Activated B cell treated with CpG ODN at 0.5 μM for 24 hours (primary cell): ENCODE measurements at places on chromosomes 7 and 10.
A peak's percentile ranks its signal among the peaks of the same experiment; 100 is the strongest.

DNA sequence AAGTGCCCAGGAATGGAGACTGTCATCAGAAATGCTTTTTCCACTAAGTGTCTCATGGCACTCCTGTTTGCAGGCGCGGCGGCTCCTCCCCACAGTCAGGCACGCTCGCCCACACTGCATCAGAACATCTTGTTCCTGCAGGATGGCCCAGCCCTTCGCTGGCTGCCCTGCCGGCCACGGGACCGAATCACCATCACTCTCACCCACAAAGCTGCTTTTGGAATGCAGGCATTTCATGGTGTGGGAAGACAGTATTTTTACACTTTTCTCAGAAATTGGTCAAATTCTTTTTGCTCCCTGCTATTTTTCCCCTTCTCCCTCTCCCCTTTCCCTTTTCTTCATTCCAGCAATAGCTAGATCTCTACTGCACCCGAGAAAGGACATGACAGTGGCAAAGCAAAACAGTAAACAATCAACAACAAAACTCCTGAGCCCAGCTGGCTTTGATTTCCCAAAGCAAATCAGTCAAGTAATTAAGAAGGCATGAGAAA, 176.1 kb upstream of the TNS3 start:
- no peak for DNase-seq

- DNase-seq, result no peak
These were observed 101.2 kb downstream of the CRPPA start for GRCh38 chr7:16320099-16320660.

- no peak for DNase-seq
These were observed 108.4 kb downstream of the HIPK2 start for GRCh38 chr7:139669106-139670061.

DNA sequence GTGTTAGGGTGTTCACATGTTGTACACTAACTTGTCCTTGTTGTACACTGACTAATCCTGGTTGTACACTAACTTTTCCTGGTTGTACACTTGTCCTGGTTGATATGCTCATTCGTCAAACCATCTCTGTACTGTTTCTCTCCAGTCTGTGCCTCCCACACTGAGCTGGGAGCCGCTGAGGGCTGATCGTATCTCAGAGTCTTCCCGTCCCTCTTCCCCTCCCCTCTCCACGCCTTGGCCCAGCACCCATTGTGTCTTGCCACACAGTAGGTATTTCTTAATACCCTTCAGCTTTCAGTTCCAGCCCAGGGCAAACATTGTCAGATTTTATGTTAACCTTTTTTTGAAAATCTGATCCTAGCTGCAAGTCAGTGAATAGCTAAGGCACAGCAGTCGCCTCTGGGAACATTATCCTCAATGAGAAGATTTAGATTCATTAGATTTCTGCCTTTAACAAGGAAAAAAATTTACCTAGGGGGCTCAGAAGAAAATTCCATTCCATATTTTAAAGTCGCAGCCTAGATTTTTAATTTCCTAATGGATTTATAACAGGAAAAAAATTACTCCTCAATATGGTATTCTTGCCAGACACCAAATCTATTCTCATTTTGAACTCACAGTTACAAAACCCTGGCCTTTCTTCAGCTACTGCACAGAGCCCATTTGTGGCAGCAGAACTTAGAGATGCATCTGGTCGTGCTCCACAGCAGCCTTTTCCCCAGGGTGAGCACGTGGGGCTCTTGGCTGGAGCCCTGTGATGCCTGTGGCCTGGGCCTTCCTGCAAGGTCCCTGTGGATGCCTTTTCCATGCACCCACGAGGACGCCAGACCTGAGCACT, 33.0 kb upstream of the CHST15 start:
- no peak for DNase-seq

GRCh38 chr10:68171539-68172080, 60.3 kb downstream of the ATOH7 start:
- DNase-seq, result no peak

DNA sequence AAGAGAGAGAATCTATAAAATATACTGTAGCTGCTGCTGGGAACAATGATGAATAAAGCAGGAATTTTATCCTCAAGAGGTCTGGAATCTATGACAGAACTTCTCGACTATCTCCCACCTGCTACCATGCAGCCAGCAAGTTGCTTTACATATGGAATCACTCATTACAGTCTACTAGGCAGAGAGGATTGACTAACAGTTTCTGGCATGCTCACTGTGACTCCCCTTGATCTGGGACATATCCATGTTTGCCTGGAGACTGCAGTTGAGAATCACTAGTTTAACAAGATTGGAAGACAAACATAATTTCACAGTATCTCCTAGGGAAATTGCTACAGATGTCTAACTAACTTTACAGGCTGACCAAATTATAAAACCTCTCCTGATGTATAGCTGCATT, 13.3 kb downstream of the GPR37 start:
- no peak for DNase-seq

DNA sequence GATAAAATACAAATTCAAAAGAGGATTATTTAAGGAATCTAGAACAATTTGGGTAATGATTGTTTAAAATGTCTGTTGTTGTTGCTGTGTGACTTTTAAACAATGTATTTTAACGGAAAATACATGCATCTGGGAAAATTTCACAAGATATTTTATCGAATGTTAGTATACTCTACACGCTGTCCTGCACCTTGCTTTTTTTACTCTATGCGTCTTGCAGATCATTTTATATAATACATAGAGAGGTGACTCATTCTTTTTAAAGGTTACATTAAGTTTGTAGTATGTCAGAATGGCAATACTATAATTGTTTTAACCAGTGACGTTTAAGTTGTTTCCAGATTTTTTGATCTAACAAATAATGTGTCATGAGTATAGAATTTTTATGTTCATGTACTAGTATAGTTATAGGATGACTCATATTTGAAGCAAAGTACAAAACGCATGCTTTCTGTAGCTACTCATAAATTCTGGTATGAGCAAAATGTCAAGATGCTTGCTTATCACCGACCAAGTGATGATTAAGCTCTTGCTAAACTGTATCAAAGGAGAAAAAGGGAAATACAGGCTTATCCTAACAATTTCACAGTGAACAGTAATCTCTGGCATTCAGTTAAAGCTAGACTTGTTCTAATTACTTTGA, 4.9 kb downstream of the DKK1 start:
- no peak for DNase-seq

- no peak for DNase-seq
These were observed 16.6 kb downstream of the BAG3 start for GRCh38 chr10:119667562-119668328.

DNA sequence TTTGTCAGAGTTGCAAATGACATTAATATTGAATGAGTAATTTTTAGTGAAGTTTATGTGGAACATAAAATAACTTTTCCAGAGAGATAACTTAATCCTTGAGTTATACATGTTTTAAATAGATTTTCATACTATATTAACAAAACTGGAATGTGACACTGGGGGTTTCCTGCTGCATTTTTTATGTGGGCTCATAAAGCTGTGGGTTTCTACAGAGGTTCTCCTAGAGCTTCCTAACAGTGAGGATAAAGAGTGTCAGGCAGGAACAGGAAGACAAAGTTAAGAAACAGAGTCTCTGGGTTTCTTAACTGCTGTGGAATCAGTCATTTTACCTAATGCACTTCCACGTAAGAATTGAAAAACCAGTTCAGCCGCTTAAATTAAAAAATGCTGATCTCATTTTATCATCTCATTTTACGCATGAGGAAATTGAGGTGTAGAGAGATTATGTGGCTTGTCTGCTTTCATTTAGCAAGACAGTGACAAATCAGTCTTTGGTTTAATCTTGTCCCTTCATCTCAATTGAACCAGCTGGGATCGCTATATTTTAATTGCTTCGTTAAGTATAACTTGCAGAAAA, 5.0 kb downstream of the CD36 start:
- no peak for DNase-seq

- no peak for DNase-seq
These were observed 64.4 kb downstream of the LHPP start for GRCh38 chr10:124525751-124526600.

- DNase-seq, result no peak
These were observed 115.8 kb upstream of the CELF2 start for GRCh38 chr10:10901906-10902305.

DNA sequence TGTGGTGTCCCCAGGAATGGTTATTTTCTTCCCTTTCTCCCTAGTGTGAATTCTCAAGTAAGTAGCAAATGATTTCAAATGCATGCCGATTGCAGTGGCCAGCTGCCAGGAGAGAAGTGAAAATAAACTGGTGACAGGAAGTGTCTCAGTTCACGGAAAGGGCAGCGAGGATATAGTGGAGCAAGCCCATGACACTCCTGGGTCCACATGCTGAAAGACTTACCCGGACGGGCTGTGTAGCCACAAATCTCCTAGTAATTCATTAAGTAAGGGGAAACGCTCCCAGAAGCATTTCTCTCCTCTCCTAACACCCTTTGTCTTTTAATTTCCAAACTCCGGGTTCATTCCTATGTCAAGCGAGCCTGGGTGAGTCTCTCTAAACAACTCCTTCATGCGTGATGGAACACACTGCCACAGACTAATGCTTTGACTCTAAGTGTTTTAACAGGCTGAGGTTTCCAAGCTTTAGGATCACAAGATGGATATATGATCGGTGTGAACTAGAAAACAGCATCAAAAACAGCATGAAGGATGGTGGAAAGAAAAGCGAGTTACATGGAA, 125.6 kb downstream of the CYP26A1 start:
- DNase-seq, result no peak

- no peak for DNase-seq
These were observed 194.4 kb downstream of the POU6F2 start for GRCh38 chr7:39172137-39172536.

- peak; percentile 39 for DNase-seq
These were observed 402 bp downstream of the MAFK start for GRCh38 chr7:1530946-1531262.
